Skeletal muscle cell (primary cell): ENCODE measurements at places on chromosomes 11 and 22.

GRCh38 chr22:31520051-31520450 is 23.7 kb downstream of the SFI1 start:
- no peak for DNase-seq

DNA sequence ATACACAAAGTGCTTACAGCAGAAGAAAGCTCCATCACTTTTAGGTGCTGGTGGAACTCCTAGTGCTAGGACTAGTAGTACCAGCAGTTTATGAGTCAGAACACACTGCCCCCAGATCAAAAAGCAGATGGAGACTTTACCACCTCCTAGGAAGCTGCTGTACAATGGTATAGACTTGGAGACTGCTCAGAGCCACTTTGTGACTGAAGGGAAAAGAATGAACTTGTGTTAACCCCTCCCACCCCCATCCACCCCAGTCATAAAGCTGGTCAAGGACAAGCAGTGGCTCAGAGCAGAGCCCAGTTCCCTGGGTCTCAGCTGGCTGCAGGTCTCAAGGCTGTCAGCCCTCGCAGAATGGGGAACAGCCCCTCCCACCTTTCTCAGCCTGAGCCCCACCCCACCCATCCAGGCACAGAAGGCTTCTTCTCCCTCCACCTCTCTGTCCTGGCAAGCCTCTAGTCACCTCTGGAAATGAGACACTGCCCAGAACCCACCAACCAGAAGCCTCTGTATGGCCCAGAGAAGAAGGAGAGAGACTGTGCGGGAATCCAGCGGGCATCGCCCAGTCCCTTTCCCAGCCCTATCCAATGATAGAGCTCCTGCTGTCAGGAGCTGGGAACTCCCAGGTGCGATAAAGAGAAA is 23.8 kb downstream of the PACSIN2 start:
- DNase-seq, result peak; percentile 81

DNA sequence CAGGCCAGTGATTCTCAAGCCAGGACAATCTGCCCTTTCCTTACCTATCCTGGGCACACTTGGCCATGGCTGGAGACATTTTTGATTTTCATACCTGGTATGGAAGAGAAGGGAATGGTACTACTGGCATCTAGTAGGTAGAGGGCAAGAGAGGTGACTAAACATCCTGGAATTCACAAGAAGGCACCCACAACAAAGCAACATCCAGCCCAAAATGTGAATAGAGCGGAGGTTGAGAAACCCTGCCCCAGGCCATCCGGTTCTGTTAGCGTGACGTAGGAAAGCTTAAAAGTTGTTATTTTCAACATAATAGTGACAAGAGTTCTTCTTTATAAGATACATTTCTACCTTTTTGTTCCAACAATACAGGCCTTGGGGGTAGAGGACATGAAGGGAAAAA is 114.9 kb upstream of the ALX4 start:
- no peak for DNase-seq

DNA sequence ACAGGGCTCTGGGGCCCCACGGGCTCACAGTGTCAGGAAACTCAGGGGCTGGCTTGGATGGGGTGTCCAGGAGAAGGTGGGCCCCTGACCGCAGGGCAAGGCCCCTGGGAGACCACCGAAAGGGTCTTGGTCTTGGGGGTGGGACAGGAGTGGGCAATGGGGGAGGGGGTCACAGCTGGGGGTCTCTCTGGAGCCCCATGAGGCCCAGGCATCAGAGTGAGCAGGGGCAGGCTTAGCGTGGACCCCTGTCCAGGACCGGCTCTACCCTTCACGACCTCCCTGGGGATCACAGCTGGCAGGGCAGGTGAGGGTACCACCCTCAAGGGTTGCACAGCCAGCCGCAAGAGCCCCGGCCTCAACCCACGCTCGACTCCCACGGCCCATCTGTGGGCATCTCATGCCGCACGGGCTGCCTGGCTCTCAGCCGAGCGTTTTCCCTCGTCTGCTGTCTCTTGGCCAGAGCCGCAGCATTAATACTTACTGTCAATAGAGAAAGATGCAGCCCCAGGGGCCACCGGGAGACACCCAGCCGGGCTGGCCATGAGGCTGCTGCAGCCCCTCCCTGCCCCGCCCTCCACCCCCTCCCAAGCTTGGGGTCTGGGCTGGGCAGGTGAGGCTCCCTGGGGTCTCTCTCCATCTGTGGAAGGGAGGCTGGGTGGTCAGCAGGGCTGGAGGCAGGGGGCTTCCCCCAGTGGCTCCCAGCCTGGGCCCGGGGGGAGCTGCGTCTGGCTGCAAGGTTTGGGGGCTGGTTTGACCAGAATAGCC is 662 bp downstream of the MUC5B start:
- no peak for DNase-seq

DNA sequence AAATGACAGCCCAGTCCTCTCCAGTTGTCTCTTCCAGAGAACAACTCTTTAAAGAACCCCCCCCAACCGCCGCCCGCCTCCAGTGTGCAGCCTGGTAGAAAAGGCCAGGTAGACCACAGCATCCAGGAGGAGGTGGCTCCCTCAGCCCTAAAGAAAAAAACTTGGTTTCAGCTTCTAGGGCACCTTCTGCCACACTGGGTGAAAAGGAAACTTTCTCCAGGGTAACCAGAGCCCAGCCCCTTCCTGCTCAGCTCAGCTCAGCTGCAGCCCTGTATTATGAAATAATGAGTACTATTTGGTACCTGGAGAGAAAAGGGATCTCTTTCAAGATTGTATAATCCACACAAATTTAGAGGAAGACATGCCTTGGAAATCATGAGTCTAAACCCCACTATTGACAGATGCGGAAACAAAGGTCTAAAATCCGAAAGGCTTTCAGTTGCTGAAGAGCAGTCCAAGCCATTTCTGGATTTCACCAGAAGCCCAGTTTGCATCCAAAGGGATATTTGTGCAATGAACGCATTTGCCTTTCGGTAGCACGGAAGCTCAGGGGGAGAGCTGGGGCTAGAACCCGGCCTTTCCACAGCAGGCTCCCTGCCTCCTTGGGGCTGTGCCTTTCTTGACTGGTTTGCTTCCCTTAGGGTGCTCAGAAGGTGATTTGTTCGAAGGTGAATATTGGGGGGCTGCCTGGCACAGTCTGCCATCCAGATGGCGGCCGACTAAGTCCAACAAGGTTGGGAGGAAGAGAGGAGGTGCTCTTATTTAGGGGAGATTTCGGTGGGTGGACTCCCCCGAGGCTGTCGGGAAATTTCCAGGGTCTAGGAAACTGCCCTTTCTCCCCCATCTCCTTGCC is 3.3 kb downstream of the FXYD6 start:
- DNase-seq, result no peak
